ENCODE measurements at places on chromosomes 16 and 17.

GRCh38 chr17:74524653-74525464 lies 6.4 kb downstream of the CD300LB start:
- DNase-seq = no peak

DNA sequence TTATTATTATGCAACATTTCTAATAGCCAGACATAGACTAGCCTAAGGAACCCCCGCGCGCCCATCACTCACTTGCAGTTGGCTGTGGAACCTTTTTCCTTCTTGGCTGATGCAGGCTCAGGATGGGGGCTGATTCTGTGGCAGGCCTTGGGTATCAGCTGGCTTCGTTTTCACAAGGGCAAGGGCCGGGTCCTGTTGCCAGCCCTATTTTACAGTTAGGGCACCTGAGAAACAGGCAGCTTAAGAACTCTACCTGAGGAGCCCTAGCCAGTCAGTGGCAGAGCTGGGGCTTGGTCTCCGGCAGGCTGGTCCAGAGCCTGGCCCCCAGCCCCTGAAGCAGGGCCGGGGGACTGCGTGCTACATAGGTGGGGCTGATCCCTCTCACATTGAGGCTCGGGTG lies 28.7 kb downstream of the ADGRG5 start:
- no peak for DNase-seq

DNA sequence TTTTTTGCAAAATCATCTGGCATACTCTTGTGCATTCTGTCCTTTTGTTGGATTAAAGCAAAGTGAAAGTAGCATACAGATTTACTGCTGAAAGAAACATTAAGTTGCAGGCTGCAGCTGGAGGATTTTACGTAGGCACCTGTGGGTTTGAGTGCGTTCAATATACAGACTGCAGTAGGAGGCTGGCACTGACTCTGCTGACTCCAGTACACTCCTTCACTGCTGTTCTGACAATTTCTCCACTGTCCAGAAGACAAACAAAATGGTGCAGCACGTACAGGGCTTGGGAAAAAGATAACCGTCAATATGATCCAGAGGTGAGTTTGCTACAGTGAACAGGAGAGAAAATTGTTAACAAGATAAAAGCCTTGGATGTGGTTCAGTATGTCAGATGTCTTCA lies 73.3 kb downstream of the TANC2 start:
- no peak for DNase-seq

GRCh38 chr17:64095144-64095882 lies 34.6 kb downstream of the ERN1 start:
- no peak for DNase-seq

DNA sequence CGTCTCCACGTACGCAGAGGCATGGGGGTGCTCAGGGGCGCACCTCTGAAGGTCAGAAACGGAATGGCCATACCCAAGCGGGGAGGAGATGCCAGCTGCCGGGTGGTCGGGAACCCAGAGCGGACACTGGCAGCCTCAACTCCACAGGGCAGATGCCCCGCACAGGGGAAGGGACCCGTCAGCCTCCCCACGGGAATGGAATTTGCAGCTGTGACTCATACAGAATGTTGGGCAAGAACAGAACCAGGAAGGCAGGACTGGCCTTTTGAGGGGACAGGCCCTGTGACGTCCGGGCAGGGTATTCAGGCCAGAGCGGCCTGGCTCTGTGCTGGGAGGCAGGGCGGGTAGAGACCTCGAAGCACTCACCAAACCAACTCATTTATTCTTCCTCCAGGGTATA lies 7.5 kb downstream of the TK1 start:
- no peak for DNase-seq

- DNase-seq = no peak
Measured at GRCh38 chr17:67165201-67165600, 79.8 kb downstream of the HELZ start.

GRCh38 chr16:7211781-7212180 lies 120.9 kb upstream of the RBFOX1 start:
- no peak for DNase-seq

GRCh38 chr17:76755285-76755684 lies 17.4 kb downstream of the MFSD11 start:
- DNase-seq = no peak

DNA sequence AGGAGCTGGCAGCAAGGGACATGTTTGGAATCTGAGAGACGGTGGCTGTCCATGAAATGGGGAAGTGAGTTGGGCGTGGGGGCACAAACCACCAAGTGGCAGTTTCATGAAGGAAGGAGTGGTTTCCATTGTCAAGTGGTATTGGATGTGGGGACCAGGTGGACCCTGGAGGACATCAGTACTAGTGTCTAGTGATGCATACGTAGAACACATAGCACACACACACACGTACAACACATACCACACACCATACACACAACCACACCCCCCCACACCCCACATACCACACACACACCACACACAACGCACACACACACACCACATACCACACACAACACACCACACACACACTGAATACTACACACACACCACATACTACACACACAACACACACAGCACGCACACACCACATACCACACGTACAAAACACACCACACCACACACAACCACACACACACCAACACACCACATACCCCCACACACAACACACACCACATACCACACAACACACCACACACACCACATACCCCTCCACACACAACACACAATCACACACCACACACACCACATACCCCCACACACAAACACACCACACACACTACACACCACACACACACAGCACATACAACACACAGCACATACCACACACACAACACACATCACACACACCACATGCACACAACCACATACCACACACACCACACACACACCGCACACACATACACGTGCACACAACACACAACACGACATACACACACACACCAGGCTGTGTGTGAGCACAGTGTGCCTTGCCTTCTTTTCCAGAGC lies 41.1 kb upstream of the GSE1 start:
- DNase-seq = no peak

GRCh38 chr16:29791845-29792807 lies 1.6 kb downstream of the KIF22 start:
- DNase-seq = no peak

DNA sequence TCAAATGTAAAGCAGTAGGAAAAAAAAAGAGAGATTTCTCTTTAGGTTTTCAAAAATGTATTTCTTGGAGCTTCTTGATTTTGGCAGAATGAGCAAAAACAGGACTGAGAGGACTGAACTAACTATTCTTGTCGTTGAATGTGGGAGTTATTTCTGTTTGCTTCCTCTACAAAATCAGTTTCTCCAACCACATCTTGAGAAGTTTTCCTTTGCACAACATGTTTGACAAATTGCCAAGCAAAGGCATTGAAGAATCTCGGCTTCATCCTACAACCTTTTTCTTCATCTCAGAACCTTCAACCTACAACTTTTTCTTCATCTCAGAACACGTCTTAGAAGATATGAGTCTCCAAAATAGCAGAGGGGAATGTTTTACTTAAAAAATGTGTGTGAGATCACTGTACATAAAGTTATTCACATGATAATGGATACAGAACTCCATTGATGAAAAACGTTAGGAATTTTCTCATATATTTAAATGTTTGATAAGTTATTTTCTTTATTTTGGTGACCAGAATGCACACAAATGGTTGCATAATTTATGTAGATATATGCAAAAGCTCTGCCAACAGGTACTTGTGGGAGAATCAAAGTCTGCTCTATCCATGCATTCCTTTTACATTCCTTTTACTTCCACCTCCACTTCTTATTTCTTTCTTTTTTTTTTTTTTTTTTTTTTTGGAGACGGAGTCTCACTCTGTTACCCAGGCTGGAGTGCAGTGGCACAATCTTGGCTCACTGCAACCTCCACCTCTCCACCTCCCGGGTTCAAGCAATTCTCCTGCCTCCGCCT lies 370.0 kb downstream of the KCNJ2 start:
- DNase-seq = no peak

DNA sequence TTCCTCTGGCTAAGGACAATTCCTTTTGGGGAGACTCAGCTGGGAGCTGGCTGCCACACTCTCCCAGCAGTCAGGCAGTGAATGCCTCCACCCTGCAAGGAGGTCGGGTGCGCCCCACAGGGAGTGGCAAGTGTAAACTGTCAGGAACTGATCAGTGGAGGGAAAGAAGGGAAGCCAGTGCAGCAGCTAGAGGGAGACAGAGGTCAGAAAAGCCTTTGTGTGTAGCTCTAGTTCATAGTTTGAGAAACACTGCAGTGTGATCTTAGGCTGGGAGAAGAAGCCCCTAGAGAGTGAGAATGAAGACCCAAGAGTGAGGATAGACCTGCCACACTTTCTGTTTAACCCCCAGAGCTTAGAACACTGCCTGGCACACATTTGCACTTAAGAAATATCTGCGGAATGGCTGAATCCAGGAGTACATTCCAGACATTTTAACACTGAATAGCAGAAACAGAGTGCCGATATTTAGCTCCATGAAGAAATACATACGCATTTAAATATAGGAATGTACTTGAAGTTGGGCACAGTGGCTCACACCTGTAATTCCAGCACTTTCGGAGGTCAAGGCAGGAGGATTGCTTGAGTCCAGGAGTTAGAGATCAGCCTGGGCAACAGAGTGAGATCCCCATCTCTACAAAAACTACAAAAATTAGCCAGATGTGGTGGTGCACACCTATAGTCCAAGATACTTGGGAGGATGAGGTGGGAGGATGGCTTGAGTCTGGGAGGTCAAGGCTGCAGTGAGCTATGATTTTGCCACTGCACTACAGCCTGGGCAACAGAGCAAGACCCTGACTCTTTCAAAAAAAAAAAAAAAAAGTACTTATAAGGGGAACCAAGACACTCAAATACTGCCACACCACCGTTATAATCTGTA lies 11.1 kb upstream of the SLC5A11 start:
- no peak for DNase-seq

GRCh38 chr16:7452090-7452489 lies 119.4 kb downstream of the RBFOX1 start:
- DNase-seq = no peak

DNA sequence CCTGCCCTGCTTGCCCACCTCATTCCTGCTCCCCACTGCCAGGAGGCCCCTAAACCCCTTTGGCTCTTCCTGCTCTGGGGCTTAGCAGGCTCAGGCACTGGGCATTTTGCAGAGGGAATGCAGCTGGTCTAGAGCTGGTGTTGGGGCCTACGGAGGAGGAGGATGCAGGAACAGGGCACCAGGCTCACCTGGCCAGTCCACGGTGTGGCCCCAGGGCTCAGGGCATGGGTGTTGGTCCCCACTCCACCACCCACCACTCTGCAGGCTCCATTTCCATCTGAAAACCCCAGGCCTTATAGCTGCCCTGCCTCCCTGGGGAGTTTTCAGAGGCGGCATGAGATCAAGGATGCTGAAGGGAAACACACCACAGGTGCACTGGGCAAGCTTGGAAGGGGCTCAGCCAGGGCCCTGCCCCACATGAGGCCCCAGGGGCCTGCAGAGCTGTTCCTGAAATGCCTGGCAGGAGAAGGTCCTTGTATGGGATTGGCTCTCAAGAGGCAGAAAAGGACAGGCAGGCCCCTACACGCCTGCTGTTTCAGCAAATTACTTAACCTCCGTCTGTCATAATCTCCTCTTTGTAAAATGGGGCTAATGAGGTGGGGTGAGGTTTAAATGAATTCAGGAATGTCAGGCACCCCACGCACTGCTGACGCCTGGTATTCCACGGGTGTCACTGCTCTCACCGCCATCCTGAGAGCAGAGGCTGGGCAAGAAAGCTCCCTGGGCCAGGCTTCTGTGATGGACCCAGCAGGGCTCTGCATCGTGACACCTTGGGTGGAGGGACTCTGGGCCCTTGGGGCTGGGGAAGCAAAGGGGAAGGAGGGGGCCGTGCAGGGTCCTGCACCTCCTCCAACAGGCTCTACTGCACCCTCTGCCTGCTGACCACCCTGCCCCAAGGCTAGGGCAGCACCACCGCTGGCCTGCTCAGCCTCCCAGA lies 9.3 kb downstream of the SLC47A2 start:
- no peak for DNase-seq

DNA sequence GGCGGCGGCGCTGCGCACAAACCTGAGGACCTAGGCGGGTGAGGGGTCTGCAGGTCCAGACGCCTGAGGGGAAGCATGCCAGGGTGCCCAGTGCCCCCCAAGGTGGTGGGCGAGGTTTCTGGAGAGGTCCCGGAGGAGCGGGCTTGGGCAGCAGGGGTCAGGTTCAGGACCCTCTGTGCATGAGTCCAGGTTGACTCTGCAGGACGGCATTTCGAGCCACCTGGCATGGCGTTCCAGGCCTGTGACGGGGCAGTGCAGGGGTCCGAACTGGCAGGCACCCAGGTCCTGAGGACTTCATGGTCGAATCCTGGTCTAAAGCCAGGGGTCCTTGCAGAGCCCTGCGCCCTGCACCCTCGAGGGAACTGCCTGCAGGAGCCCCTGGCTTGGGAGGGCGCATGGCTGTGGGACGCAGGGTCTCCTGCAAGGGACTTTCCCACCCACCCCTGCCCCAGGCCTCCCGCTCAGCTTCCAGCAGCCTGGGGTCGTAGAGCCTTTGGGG lies 3.5 kb downstream of the SLC16A3 start:
- no peak for DNase-seq

DNA sequence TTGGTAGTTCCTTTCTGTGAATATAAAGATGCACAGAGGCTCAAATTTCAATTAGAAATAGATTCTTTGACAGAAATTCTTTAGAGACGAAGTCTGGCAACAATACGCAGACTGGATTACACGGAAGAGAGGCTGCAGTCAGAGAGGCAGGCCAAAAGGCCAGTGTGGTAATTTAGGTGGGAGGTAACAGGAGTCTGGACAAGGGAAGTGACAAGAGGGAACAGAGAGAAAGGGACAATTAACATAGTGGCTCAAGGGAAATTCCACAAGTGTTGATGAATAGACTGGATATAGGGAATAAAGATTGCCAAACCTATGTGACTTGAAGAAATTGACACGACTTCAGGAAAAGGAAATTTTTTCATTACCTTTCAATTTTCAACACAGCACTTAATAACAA lies 54.6 kb downstream of the STX8 start:
- no peak for DNase-seq

DNA sequence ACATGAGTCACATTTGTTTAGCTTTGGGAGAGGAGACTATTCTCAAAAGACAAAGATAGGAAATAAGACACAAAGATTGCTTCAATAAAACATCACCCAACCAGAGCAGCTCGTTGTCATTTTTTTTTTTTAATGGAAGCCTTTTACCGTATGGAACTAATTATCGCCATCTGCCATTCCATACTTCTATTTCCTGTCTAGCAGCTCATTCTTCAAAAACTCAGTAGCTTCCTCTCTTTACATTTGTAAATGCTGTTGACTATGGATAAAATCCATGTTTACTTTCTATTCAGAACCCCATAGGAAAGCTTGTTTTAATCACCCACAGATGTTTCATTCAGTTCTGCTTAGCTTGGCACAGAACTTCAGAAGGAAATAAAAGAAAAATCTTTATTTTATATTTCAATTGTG lies 110.0 kb upstream of the PSMD7 start:
- DNase-seq = no peak

DNA sequence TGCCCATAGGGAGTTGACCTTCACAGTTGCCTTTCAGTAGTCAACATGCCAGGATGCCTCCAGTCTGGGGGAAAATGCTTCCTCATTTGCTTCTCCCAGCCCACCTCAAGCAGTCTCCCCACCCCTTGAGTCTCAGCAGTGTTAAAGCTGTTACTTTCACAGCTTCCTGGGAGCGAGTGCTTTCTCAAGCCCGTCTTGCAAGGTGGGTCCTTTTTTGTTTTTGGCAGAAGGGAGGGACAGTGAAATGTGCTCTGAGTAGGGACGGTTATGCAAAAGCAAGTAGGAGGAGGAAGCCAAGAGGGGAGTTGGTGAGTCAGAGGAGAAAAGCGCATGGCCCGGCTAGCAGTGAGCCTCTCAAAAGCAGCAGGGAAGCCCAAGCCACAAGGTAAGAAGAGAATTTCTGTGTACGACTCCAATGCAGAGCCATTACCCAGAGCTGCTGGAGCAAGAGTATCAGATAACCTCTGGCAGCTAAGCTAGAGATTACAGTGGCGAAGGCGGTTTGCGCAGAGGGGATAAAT lies at the start of gene CHST4:
TSS of gene CHST4 (plus strand) at position 316 of the 521 bp plus-strand sequence. CDS start 10,252 bp downstream, outside the sequence.
- DNase-seq = no peak

- DNase-seq = no peak
Measured at GRCh38 chr17:46100590-46100989, 92.6 kb downstream of the KANSL1 start.

Measured in CD8-positive, alpha-beta memory T cell (primary cell).